Natural killer cell (primary cell): ENCODE measurements at places on chromosomes 2 and 18. TPM values are rescaled to one million over a fixed set of nuclear protein-coding genes. Genes with fewer than 3 reads are reported as not detected.
A peak's percentile ranks its signal among the peaks of the same experiment; 100 is the strongest.

The BOLL gene
- not detected for total RNA-seq

The FKBP7 gene
- 1.3 TPM for total RNA-seq

DNA sequence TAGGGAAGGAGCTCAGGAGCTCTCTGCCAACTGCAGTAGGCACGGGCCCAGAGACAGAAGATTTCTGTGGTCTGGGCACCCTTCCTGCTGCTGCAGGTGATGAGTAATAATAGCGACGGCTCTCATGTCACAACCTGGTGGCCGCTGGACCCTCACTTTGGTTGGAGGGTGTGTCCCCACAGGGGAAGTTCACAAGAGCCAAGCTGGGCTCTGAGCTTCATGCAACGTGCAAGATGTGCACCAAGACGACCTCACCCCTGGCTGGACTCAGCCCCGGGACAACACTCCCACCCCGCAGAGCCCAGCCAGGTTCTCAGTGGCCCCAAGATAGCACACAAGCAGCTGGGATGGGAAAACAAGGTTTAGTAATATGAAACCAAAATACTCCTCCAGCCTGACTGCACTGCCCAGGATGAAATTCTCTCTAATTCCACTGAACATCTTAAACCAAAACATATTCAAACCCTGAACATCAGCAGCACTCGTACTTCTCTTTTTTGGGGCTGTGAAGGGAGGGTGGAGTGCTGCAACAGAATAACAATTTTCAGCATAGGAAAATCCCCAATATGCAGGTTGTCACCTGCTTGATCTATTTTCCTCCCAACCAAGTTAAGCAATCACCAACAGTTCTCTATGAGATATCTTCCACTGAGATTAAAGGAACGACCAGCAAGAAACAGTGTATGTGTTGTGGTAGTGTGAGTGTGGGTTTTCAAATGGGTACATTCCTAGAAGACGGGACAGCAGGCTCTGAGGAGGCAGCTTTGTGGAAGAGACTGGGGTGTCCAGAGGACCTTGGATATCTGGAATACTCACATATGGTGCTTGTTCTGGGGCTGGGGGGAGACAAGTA is 26.5 kb downstream of the BCL2 start:
- no peaks in the 10 kb centered on the region for H3K27me3 ChIP-seq
- H3K27ac ChIP-seq = peak overlapping the region; percentile 49
- H3K4me3 ChIP-seq = no peak overlapping the region
- peaks cover 40% of the 10 kb centered on the region for H3K4me1 ChIP-seq

- no peak overlapping the region for H3K4me3 ChIP-seq
- no peak overlapping the region for H3K27ac ChIP-seq
- no peaks in the 10 kb centered on the region for H3K36me3 ChIP-seq
- DNase-seq = no peak
- H3K4me1 ChIP-seq = peaks cover 12% of the 10 kb centered on the region
These were observed 3.7 kb downstream of the STEAP3 start for GRCh38 chr2:119227346-119227745.

DNA sequence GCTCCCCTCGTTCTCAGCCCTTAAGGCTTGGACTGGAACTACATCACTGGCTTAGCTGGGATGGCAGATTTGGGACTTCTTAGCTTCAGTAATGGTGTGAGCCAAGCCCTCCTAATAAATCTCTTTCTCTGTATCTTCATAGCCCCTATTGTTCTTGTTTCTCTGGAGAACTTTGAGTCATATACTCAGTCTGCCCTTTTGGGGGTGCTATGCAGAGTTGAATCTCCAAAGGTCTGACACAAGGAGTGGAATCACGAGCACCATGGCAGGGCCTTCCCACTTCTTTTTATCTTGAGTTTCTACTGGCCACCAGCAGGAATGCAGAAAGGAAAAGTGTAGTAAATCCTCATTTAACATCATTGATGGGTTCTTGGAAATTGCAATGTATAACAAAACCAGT is 13.3 kb upstream of the TGFA start:
- no peak overlapping the region for H3K27ac ChIP-seq
- no peak for DNase-seq
- no peak overlapping the region for H3K4me3 ChIP-seq
- peaks cover 4% of the 10 kb centered on the region for H3K27me3 ChIP-seq
- no peaks in the 10 kb centered on the region for H3K36me3 ChIP-seq
